Kidney epithelial cell (primary cell): ENCODE measurements at places on chromosomes 3 and 15.

DNA sequence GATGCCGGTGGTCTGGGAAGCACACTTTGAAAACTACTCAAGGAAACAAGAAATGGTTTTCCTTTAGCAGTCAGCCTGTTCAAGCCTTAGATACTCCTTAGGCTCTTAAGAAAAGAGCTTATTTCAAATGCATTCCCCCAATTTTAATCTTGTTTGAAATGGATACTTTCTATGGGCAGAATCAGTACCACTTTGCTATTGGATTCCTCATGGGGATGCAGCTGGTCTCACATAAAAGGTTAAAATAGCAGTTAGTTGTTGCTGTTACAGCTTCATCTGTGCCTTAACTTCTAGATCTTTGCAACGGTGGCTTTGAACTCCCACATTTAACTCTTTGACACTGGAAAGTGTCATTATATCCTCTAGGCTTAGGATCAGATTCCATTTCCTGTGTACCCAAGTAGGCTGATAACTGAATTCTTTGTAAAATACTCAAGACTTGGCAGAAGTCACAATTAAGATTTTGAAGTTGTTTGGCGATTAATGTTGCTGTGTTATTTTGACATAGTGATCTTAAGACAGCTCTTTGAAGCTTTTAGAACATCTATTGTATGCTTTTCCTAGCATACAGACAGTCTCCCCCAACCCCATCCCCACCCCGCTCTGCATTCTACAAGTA lies 2.2 kb downstream of the THBS1 start:
- no peak for DNase-seq

DNA sequence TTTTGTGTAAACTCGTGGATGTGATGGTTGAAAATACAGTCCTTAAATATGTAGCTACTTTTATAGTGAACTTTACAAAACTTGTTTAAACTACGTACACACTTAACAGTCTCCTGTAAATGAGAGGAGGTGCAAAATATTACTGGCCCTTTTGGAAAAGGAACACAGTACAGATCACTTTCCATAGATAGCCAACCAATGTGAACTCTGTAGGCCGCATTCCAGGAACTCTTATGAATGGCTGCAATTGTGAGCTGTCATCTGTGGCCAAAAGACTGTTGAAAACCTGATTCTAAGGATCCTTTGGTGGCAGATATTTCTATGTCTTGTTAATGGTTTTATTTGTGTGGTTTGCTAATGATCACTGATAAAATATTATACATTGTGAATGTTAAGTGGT lies 6.2 kb downstream of the TSC22D2 start:
- DNase-seq: no peak

GRCh38 chr3:116288485-116288884 lies 156.8 kb downstream of the LSAMP start:
- no peak for DNase-seq

DNA sequence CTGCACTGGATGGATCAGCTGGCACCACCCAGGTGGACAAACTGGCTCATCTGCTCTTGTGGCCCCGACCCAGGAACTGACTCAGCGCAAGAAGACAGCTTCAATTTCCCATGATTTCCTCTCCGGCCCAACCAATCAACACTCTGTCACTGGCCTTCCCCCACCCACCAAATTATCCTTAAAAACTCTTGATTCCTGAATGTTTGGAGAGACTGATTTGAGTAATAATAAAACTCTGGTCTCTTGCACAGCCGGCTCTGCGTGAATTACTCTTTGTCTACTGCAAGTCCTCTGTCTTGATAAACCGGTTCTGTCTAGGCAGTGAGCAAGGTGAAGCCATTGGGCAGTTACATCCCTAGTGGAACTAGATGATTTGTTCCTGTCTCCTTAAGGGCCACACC lies 16.1 kb downstream of the BDH1 start:
- no peak for DNase-seq

GRCh38 chr3:179991883-179992282 lies 44.9 kb downstream of the PEX5L start:
- no peak for DNase-seq

DNA sequence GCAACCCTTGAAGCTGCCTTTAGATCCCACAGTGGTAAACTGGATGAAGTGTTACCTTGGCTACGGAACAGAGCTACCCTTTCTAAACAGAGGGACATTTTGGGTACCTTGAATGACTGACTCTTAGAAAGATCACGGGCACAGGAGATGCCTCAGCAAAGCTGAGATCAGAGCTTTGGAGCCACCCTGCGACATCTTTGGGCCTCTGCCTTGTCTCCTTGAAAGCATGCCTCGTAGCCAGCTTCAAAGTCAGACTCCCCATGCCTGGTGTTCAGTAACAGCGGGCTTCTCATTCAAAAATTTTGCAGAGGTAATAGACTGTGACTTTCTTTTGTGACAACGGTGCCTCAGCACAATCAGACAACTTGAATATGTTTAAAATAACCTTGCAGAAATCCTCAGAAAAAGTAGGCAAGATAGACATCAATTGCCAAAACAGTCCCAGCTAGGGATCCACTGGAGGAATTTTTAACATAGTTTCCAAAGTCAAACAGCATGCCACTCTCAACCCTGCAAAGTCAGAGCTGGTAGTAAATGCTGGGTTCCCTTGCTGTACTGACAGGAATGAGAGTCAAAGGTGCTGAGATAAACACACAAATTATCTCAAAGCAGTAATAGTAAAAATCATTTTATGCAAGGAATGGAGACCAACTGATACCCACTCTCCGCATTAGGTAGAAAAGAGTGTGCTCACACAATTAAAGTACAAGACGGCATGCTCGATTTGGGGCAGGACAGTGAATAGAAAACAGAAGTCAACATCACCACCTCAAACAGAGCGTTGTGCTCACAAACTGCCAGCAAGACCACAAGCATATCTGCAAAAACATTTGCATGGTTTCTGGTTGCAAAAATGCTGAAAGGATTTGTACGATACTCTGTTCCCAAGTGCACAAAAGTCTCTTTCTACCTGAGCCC lies 82.1 kb downstream of the MYO1E start:
- no peak for DNase-seq

GRCh38 chr3:55292360-55292759 lies 194.7 kb downstream of the WNT5A start:
- DNase-seq: no peak

- DNase-seq: no peak
Measured at GRCh38 chr3:25724948-25725645, 58.1 kb downstream of the NGLY1 start.

- no peak for DNase-seq
Measured at GRCh38 chr15:90291679-90292356, 26.3 kb downstream of the NGRN start.

GRCh38 chr3:51897391-51897790 lies 5.8 kb downstream of the IQCF1 start:
- no peak for DNase-seq

DNA sequence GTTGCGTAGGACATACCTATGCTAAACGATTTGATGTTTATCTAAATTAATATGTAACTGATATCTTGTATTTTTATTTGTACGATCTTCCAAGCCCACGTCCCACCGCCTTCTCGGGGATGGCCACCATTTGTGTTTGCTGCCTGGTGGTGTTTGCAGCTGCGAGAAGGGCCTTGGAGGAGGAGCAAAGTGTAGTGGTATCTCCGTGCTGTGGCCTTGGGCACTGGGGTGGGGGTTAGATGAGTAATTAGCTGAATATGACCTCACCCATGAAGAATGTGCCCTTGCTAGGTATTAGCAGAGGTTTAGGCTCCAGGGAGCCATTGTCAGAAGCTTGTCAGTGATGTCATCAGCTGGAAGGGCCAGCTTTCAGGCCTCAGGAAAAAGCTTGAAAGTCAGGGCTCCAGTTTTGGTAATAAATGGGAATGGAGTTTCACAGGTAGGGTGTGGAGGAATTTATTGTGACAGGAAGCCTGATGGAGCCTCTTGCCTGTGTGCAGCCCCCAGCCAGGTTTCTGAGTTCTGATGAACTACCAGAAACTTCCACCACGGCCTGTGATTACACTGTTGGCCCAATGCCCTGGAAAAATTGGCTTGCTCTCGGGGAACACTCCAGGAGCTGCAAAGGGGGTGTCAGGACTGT lies 41.0 kb downstream of the FLNB start:
- peak; percentile 97 for DNase-seq

GRCh38 chr3:179528772-179529171 lies 34.0 kb upstream of the ACTL6A start:
- peak; percentile 50 for DNase-seq
